ENCODE measurements at places on chromosomes 4 and X.

DNA sequence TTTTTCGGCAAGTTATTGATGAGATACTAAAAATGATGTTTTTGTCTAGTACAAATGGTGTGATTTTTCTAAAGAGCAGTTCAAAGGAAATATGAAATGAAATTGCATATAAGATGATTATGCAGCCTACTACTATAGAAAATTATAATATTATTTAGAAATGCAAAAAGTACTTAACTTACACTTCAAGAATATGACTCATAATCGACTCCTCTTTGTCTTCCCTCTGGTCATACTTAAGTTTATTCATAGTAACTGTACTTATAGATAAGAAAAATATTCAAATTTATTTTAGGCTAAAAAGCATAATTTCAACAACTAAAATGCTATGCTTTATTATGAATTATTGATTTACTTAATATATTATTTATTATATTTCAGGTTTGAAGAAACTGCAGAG, 33.2 kb downstream of the CEP44 start:
- no peak for DNase-seq

GRCh38 chr4:1979477-1980196, 29.1 kb downstream of the NELFA start:
- DNase-seq: no peak

DNA sequence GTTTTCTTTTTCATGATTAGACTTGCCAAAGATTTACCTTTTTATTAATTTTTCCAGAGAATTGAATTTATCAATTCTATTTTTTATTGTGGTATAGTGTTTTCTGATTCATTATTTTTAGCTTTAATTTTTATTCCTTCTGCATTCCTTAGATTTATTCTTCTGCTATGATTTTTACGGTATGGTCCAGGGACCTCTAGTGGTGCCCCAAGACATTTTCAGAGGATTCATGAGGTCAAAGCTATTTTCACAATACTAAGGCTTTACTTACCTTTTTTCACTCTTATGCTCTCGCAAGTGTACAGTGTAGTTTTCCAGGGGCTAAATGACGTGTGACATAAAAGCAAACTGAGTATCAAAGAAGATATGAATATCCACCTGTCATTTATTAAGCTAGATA, 8.0 kb downstream of the RADX start:
- no peak for DNase-seq

GRCh38 chr4:25301471-25301870, 11.1 kb upstream of the ZCCHC4 start:
- no peak for DNase-seq

DNA sequence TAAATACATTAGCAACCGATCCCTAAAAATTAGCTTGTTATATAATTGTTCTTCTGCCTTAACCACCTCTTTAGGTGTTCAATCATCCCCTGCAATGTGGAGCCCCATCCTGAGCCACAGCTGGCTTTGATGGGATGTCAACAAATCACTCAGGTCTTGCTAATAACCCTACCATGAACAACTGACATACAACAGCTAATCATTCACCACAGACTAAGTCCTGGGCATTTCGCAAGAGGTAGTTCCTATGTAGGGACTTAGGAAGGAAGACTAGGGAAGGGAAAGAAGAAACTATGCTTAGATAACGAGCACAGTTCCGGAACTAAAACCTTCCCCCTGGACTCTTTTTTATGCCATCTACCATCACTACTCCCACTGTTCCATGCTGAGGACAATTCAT, 63.6 kb upstream of the PTCHD1 start:
- DNase-seq: no peak

DNA sequence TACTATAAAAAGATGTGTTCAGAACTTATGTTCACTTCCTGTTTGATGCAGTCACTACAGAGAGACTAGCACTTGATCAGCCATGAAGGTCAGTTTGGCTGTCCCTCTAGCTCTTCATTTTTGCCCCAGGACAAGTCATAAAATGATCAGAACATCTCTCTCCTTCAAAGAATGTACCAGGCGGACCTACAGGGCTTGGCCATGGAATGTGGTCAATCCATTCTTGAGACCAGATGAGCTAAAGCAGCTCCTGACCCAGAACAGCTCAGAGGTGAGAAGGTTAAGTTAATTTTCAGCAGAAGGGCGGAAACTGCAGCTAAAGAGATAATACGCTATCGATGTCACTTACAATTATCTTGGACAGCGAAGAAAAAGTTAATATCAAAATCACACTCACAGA, 49.2 kb upstream of the TAB3 start:
- DNase-seq: no peak

GRCh38 chr4:37918653-37919052, 27.8 kb downstream of the TBC1D1 start:
- DNase-seq: no peak

GRCh38 chrX:46165866-46166265, 379.4 kb downstream of the ZNF674 start:
- DNase-seq: no peak

DNA sequence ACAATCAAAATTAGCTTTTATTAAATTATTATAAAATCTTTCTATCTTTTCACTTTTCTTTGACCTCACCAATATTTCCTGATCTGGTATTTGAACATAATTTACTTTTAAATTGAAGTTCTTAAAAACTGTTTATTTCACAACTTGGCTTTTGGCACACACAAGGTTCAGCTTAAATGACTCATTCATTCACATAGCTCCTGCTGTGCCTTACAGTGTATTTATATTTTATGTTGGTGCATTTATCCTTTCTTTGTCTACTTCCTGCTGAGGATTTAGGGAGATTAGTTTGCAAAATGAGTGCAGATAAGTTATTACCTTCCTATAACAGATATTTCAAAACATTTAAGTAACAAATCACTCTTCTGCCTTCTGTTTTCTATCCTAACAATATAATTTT, 430.6 kb downstream of the DTHD1 start:
- no peak for DNase-seq

Data from stimulated activated CD4-positive, alpha-beta T cell treated with anti-CD3 and anti-CD28 coated beads, Interleukin-4, amount 100 ng/mL, for 4 hours (primary cell).